H4 (cell line): ENCODE measurements at places on chromosomes 7 and 10. TPM values are rescaled to one million over a fixed set of nuclear protein-coding genes. Genes with fewer than 3 reads are reported as not detected.

Gene PTF1A
- total RNA-seq: not detected in 2 replicates

- DNase-seq: peak; percentile 87
Measured at GRCh38 chr7:148941598-148942275, 57.6 kb upstream of the EZH2 start.

DNA sequence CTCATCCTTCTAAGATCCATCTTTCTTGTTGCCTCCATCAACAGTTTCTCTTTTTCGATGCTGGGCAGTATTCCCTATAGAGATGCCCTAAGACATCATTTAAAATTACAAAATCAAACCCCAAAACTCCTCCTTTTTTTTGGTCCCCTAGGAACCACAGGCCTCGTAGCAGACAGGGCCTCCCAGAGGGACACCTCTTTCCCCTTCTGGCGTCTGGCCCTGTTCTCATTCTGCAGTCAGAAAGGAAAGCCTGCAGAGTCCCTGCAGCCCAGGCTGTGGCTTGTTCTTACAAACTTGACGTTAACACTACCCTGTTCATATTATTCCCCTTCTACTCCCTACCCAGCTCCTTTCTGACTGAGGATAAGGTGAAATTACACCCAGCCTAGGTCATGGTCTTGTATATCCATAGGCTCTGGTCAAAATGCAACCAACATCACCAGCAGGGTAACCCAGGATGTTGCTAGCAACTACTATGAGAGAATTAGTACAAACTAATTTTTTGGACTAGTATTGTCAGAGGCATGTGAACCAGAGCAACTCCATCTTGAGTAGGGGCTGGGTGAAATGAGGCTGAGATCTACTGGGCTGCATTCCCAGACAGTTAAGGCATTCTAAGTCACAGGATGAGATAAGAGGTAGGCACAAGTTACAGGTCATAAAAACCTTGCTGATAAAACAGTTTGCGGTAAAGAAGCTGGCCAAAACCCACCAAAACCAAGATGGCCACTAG lies 3.5 kb upstream of the EPHA1 start:
- DNase-seq: no peak

- DNase-seq: no peak
Measured at GRCh38 chr10:62189131-62189530, 79.5 kb downstream of the RTKN2 start.

DNA sequence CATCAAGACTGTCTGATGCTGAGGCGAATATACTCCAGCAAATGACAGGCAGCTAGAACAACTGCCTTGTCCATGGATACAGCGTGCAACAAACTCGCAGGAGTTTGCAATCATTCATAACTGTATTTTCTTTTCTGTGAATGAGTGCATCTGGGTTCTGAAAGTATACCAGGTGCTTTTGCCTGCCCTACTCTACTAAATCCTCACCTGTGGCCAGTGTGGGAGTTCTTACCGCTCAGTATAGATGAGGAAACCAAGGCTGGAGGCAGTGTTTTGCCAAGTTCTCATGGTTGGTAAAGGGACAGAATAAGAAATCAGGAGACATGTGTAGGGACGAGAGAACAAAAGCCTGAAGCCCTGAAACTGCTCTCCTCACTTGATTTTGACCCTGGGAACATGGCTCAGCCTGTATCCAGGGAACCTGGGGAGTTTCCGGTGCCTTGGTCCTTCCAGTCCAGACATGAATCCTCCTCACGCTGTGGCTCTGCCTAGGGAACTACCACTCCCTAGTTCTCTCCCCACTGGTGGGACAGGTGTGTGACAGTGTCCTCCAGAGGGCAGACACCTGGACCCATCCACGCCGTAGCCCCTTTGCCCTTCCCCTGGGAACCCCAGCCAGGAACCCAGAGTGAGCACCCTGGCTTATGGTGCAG lies 142.0 kb downstream of the CDH23 start:
- DNase-seq: no peak

Gene GRIFIN
- total RNA-seq: not detected in 2 replicates

Gene PLCE1
- 0.80 and 1.2 TPM in 2 replicates for total RNA-seq

DNA sequence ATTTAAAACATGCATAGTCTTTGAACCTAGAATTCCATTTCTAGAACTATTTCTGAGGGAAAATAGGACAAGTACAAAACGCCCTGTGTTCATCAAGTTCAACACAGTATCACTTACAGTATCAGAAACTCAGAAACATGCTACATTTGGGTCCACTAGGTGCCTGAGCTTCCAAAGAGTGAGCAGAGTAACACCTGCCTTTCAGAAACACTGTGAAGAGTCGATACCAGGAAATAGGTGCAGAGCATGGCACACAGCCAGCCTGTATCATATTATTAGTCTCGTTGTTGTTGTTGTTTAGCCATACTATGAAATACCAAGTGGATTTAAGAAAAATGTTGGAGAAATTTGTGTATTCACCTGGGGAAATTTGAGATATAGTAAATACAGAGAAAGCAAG lies 392.1 kb upstream of the MGMT start:
- no peak for DNase-seq

Gene EBLN1
- total RNA-seq: not detected in 2 replicates
